ENCODE measurements at places on chromosomes 5 and 9.

DNA sequence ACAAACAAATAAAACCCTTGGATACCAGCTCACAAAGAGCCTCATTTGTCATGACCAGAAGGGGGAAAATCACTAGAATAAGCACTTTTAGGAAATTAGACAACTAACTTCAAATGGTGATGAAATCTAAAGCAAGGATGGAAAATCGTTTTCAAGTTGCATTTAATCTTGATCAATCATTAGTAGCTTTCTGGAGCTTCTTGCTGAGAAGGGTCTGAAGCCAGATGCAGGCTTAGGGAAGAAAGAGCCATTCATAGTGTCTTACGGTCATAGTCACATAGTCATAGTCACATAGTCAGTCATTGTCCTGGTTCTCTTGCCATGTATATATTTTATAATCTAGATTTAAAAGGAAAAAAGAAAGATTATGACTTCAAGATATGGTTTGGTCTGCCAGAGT lies 610.5 kb downstream of the ACTL7B start:
- DNase-seq, result no peak

- no peak for DNase-seq
Measured at GRCh38 chr9:131578731-131579504, 33.6 kb downstream of the PRRT1B start.

DNA sequence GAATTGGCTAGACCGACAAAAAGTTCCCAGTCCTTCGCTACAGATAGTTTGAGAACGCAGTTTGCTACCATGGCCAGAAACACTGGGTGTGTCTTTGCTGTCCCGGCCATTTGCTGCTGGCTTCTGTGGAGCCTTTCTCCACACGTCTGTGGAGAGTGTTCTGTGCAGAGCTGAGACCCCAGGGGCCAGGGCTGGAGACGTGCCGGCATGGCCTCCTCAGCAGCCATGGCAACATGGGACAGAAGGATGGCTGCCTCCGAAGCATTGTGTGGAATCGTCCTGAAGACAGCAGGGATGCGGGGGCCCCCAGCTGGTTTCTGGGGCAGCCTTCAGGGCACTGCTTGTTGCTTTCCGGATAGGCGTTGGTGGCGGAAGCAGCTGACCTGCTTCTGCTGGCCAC lies 142.8 kb downstream of the GADD45G start:
- DNase-seq, result no peak

DNA sequence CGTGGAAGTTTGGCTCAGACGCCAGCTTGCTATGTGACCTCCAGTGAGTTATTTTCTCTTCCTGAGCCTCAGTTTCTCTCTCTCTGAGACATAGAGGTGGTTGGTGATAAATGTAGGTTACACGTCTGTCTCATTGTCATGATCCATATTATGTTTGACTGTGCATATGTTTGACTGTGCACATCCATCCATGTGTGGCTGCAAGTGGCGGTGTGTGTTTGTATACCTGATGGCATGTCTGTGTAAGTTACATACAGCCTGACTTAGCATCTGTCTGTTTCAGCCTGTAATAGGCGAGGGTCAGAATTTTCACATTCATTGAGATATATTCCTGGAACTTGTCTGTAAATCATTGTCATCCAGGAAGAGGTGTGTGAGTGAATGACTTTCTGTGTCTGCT lies 3.3 kb downstream of the SPARC start:
- no peak for DNase-seq

- no peak for DNase-seq
Measured at GRCh38 chr5:79847561-79847960, 143.5 kb downstream of the MTX3 start.

GRCh38 chr5:150301170-150301505 lies 1.6 kb downstream of the ARSI start:
- no peak for DNase-seq

- no peak for DNase-seq
Measured at GRCh38 chr5:56712895-56713591, 102.3 kb upstream of the MAP3K1 start.

DNA sequence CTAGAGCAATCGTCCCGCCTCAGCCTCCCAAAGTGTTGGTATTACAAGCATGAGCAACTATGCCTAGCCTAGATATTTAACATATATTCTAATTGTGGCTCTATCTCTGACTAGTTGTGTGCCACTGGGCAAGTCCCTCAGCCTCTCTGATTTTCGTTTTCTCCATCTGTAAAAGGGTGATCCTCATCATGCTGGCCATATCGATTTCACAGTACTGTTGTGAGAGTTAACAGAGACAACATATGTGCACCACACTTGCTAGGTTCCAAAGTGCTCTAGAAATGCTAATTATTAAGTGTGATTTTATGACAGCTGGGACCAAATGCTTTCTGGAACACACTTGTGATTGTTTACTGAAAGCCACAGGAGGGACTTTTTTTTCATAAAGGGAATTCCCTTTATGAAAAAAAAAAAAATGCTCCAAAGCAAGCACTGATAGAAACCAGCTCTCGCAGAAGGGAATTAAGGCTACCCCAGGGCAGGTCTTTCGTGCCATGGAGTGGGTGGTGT lies 78.5 kb upstream of the EPB41L4B start:
- no peak for DNase-seq

DNA sequence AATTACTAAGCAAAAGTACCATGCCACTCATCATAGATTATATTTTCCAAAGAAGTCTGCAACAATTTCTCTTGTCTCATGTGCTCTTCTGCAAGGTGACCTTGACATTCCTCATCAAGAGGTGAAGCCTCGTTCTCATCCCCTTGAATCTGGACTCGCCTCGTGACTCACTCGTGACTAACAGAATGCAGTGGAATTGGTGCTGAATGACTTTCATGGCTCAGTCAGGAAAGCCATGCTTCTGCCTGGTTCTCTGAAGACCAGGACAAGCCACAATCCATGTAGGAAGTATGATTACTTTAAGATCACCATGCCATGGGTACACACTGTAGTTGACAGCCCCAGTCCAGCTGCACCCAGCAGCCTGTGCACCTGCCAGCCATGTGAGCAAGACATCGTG lies 335.8 kb downstream of the GADD45G start:
- no peak for DNase-seq

- no peak for DNase-seq
Measured at GRCh38 chr5:149671544-149671943, 58.6 kb upstream of the PPARGC1B start.

DNA sequence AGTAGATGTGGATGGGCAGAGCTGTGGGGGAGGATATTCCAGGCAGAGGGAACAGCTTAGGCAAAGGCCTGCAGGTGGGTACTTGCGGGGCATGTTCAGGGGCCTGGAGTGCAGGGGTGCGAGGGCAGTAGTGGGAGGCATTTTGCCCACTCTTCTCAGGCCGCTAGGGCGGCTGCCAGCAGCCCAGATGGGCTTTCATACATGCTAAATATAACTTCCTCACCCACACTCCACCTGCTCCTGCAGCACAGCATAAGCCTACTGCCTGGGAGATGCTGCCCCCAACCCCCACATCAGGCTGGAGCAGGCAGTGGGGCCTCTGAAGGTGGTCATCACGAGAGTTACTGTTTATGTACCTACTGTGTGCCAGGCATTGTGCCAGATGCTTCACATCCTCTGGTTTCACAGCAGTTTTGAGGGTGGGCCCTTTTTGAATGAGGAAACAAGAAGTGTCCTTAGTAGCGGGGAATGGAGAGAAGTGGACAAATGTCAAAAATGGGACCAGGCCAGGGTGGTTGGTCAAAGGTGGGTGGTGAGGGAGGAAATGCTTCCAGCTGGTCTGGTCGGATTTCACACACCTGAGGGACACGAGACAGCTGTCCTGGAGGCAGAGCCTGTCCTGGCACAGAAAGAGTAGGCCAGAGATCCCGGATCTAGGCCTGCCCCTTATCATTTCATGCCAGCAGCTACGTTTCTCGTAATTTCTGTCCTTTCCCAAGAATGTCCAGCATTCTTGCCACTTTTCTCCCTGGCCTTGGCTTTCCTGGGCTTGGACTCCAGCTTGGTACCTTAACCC lies 12.1 kb downstream of the RGS14 start:
- no peak for DNase-seq

DNA sequence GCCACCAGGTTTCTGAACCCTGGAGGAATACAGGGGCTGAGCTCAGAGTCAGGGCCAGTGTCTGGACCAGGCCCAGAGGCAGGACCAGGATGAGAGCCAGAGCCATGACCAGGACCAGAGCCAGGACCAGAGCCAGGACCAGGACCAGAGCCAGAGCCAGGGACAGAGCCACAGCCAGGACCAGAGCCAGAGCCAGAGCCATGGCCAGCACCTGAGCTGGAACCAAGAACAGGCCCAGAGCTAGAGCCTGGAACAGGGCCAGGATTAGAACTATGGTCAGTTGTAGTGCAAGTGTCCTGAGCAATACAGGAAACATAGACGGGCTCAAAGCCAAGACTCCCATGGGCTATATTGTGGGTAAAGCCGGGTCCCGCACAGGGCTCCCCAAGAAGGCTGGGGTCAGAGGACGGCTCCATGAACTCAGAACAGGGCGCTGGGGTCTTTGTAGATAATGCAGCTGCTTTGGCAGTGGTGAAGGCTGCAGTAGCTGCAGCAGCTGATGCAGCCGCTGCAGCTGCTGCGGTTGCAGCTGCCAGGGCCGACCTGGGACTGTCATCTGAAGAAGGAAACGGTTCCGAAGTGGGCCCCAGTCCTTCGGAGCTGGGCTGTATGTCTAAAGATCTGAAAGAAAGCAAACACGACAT lies 559 bp downstream of the SPAG8 start:
- DNase-seq, result no peak

DNA sequence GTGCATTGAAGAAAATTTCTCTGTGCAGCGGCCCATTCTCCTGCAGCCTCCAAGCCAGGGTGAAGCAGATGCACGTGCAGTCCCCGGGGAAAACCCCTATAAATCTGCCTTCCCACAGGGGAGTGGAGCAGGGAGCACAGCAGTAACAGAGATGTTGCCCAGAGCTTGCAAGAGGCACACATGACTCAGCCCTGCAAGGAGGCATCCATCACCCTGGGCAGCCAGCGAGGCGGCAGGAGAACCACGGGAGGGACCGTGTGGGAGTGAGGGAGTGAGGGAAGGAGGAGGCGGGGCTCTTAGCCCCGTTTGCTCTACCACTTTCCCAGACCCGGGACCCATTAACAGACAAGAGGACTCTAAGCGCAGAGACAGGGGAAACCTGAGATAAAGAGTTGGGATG lies 96.2 kb upstream of the ARAP3 start:
- no peak for DNase-seq

DNA sequence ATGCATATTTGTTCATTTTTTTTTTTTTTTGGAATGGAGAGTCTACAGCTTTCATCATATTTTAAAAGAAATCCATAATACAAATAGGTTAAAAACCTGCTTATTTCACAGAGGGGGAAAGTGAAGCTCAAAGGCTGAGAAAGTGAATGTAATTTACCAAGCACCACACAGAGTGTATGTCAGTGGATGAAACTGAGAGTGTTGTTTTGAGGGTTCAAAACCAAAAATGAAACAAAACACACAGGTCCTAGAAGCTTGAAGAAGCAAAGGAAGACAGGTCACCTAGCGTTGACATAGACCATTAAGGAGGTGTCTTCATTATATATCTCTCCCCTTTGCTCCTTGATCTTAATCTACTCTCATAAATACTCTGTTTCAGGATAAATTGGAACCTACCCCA lies 7.5 kb downstream of the NMUR2 start:
- no peak for DNase-seq

DNA sequence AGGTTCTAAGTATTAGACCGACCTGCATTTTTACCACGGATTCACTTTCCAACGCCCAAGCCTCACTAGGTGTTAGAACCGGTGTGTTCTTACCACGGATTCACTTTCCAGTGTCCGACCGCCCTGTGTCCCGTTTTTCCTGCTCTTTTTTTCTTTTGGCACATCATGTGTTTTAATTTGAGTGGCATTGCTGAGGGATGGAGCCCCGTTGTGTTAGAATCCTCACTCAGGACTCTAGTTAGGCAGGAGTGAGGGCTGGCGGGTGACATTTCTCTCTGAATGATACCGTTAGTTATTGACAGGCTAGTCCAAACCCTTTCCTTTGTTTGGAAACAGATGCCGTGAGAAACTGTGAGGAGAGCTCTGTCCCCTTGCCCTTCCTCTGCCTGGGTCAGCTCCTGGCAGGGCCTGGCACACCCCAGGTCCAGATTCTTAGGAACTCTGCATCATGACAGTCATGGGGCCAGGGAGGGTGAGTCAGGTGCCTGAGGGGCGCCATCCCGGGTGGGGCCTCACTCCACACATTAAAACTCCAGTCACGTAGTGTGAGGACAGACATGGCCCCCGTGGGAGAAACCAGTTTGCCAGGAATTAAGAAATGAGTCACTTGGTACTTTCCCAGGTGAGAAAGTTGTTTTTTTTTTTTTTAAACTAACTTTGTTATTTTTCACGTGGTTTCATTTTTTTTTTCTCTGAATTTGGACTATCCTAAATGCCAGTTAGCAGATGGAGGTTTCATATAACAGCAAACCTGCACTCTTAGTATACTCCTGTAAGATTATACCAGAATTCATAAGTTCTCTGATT lies 15.8 kb downstream of the EXOC3 start:
- no peak for DNase-seq

- DNase-seq, result no peak
Measured at GRCh38 chr5:18660511-18660910, 1026.3 kb downstream of the TAF11L14 start.

DNA sequence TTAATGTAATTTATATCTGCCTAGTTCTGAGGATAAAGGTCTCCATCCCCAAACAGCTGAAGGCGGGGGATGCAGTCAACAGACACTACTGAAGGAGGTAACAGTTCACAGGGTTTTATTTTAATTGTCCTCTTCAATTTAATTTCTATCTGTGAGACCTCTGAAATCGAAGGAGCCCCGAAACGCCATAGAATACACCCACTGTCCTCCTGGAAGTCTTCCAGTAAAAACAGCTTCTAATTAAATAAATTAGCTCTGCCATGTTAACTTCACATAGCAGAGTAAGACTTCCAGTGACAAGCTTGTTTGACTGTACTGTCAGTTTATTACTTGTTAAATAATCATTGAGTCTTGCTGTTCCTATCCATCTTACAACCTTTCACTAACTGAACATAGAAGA lies 193.5 kb downstream of the SEC61B start:
- DNase-seq, result no peak

DNA sequence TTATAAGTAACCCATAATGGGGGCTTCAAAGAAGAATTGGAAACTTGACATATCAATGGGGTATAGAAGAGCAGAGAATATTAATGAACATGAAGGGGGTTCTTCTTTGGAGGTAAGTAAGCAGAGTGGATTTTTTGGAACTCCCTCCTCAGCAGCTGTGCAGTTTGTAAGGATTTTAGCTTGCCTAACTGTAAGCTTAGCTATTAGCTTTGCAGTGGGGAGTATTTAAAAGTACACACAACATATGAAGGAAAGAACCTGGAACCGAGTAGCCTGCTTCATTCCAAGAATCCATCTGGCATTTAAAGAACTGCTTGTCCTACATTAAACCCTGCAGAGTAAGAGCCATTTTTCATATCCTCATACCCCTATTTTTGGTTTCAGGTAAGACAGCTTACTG lies 2.2 kb upstream of the PBX3 start:
- DNase-seq, result no peak

- DNase-seq, result no peak
Measured at GRCh38 chr5:55027595-55027994, 3.5 kb downstream of the GZMK start.

DNA sequence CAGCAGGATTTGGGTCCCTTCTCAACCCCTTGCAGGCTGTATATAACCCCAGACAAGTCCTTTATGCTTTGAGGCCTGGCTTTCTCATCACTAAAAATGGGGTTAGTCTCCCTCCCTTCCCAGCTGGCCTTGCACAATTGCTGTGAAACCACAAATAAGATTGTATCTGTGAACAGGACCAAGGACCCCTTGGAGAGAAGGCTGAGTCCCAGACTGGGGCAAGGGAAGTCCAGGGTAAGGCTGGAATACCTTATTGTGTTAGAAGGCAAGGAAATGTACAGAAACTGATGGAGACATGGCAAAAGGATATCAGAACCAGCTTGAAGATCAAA lies 11.4 kb downstream of the MACROH2A1 start:
- no peak for DNase-seq

- DNase-seq, result no peak
Measured at GRCh38 chr5:26034813-26035212, 1003.6 kb downstream of the CDH9 start.

Data from stimulated activated CD8-positive, alpha-beta memory T cell treated with anti-CD3 and anti-CD28 coated beads, Interleukin-4, amount 100 ng/mL, for 1 hour (primary cell).